ENCODE measurements at places on chromosomes 7 and 10.

- no peak for DNase-seq
These were observed 120.4 kb downstream of the MICU1 start for GRCh38 chr10:72505435-72505834.

DNA sequence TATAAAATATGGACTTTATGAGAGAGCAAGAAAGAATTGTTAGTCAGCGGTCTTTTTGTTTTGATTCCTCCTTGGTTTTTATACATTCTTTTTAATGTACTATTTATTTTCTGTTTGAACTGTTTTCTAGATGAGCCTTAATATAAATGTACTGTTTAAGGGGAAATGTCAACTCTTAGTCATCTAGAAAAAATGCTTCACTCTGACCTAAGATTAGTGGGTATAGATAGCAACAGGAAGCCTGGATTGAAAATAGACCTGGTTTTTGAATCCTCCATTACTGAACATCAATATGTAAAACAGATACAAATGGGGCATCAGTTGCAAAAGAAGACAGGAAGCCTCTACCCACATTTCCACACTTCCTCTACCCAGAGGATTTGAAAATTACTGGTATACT, 87.8 kb downstream of the CHRM2 start:
- peak; percentile 42 for DNase-seq

DNA sequence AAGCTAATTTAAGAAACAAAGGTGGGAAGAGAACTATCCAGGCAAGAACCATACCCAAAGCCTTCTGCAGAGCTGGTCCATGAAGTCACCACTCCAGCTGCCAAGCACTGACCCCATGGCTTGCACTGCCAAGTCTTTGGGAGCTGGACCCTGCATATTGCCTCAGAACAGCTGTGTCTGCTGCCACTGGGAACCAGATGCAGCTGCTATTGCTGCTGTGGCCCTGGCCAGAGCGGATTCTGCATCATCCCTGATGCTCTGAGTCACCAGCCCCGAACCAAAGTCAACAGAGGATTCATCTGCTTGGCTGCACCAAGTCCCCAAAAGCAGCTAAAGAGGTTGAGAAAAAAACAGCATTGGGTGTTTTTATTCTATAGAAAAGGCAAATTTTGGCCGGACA, 39.2 kb upstream of the GSAP start:
- peak; percentile 79 for DNase-seq

- no peak for DNase-seq
These were observed 19.6 kb downstream of the CALML3 start for GRCh38 chr10:5544216-5544805.

GRCh38 chr10:61904733-61905725, 3.5 kb downstream of the ARID5B start:
- no peak for DNase-seq

Data from AG04450 (cell line).